Myocyte (in vitro differentiated cells): ENCODE measurements at places on chromosomes 7 and 10. TPM values are rescaled to one million over a fixed set of nuclear protein-coding genes. Genes with fewer than 3 reads are reported as not detected.

The CHAT gene
- not detected in 2 replicates for total RNA-seq

The COL28A1 gene
- 0.88 and 2.2 TPM in 2 replicates for total RNA-seq

- no peak for DNase-seq
Measured at GRCh38 chr10:132021504-132022143, 39.9 kb upstream of the BNIP3 start.

- DNase-seq: no peak
Measured at GRCh38 chr10:121152935-121153334, 301.8 kb downstream of the WDR11 start.

The PAX4 gene
- total RNA-seq: not detected in 2 replicates

- DNase-seq: no peak
Measured at GRCh38 chr10:70063418-70064098, 10.9 kb downstream of the MACROH2A2 start.

The CACNA2D1 gene
- total RNA-seq: 231 and 261 TPM in 2 replicates

GRCh38 chr7:94059746-94060145 is 55.6 kb upstream of the BET1 start:
- DNase-seq: no peak

The REPIN1 gene
- total RNA-seq: 262 and 362 TPM in 2 replicates

The CCDC172 gene
- not detected in 2 replicates for total RNA-seq

- DNase-seq: no peak
Measured at GRCh38 chr7:73839743-73840714, 2.3 kb downstream of the METTL27 start.

The METTL27 gene
- total RNA-seq: 1.3 and 4.0 TPM in 2 replicates

The TMEM139 gene
- total RNA-seq: 0.29 TPM in 1 of 2 replicates, not detected in the other

The RASA4 gene
- total RNA-seq: 26.5 and 28.4 TPM in 2 replicates

DNA sequence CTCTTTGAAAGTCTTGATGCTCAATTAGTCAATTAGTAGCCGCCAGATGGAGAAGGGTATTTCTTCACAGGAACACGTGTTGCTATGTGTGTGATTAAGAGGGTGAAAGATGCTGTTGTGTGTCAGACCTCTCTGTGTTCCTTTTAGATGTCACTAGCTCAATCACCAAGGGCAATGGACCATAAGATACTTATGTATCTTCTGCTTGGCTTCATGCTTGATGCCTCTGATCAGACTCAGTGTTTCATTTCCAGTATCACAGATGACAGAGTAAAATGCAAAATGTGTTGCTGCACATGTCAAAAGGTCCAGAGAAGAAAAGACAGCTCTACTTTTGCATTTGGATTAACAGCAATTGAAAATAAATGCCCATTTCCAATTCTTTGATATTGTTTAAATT is 865.9 kb downstream of the CNTNAP2 start:
- no peak for DNase-seq

The UNCX gene
- not detected in 2 replicates for total RNA-seq

The NPC1L1 gene
- not detected in 2 replicates for total RNA-seq

GRCh38 chr7:79244482-79244881 is 209.0 kb downstream of the MAGI2 start:
- peak; percentile 96 for DNase-seq

The FGL2 gene
- 7.5 and 9.1 TPM in 2 replicates for total RNA-seq

- DNase-seq: peak; percentile 49
Measured at GRCh38 chr7:94028768-94029167, 24.6 kb upstream of the BET1 start.

DNA sequence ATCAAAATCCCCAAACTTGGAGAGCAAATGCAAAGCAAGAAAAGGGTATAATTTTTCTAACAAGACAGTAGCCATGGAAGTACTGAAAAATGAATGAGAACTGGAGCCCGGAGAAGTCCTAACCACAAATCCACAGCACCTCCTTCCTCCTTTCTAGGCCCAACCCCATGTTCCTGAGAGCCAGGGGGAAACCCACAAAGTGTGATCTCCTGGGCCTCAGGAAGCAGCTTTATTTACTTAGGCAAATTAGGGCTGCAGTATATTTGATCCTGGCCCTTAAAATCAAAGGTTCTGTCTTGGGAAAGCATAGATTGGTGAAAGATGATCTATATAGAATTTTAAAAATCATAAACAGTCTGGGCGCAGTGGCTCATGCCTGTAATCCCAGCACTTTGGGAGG is 103.0 kb downstream of the DOCK4 start:
- no peak for DNase-seq

GRCh38 chr7:79462390-79462789 is 8.9 kb upstream of the MAGI2 start:
- DNase-seq: no peak

The SKAP2 gene
- 43.3 and 48.1 TPM in 2 replicates for total RNA-seq

GRCh38 chr7:138460176-138460648 is at the start of gene TRIM24:
Gene TRIM24, plus strand, starts transcription at chr7:138460259. Its CDS starts 290 bp downstream, at chr7:138460549.
- DNase-seq: peak; percentile 99

- DNase-seq: no peak
Measured at GRCh38 chr10:35192645-35193249, 66.1 kb downstream of the CREM start.

DNA sequence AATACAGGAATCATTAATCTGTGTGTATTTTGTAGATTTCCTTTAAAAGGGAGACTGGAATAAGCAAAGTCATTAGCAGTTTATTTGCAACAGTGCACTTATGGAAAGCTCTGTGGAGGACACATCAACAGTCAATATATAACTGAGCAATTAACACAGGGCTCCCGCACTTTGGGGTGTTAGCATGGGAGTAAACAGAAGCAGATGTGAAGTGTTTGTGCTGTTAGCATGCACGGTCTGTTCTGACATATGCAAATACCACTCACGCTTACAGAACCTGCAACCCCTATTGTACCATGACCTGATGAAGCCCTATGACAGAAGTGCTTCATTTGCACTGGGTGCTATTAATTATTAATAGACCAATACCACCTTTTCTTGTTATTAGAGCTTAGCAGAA is 118.9 kb downstream of the PPP1R3A start:
- DNase-seq: no peak

GRCh38 chr7:95279417-95279816 is 44.9 kb downstream of the PON1 start:
- DNase-seq: no peak
